ENCODE measurements at places on chromosomes 6 and 20.
A peak's percentile ranks its signal among the peaks of the same experiment; 100 is the strongest.

DNA sequence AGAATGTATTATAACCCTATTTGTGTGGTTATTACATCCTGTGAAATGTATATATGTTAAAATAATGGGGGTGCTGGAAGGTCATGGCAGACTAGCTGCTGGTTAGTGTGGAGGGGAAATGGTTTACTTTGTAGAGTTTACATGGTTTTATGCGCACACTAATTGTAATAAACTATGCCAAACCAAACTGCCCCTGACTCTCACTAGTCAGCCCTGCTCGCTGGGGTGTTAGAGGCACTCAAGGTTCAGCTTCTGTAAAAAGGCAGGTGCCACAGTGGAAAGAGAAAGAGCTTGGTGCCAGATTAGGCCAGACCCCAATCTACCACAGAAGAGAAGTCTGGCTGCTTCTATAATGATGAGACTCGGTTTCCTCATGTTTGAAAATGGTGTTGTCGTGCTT lies 52.7 kb downstream of the GOPC start:
- no peak for DNase-seq

DNA sequence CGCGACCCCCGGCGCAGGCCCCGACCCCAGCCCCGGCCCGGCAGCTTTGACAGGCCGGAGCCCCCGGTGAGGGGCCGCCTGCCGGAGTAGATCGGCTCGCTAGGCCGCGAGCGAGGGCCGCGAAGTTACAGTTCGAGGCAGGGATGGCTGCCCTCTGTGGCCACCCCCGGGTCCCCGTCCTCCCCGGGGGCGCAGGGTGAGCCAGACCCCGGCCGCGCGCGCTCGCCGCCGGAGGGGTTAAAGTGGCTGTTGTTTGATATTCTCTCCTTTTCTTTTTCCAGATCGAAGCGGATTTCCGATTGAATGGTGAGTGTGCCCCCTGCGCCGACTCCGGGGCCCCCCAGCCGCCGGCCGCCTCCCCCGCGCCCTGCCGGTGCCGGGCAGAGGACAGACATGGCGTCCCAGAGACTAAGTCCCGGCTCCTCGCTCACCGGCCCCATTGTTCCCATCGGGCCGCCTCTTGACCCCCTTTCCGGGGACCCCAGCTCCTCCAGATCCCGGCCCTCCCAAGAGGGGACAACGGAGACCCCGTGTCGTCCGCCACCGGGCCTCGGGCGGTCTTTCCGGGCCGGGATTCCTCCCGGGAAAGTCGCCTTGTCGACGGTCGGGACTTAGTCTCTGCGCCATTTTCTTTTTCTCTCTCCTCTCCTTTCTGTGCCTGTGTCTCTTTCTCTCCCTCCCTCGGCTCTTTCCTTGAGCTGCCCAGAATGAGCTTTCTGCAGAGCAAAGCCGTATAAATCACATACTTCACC lies 704 bp downstream of the TOP1 start:
- no peak for DNase-seq

DNA sequence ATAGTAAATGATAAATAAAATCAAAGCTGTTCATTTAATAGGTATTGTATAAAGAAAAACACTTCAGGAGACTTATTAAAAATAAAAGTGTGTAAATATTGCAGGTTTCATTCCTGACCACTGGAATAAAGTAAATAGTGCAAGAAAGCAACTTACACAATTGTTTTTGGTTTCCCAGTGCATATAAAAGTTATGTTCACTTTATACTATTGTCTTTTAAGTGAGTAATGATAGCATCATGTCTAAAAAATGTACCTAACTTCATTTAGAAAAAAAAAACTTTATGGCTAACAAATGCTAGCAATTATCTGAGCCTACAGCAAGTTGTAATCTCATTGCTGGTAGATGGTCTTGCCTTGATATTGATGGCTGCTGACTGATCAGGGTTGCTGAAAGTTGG lies 726.6 kb upstream of the POU3F2 start:
- DNase-seq, result no peak

GRCh38 chr6:21352131-21352530 lies 241.4 kb upstream of the SOX4 start:
- DNase-seq, result no peak

DNA sequence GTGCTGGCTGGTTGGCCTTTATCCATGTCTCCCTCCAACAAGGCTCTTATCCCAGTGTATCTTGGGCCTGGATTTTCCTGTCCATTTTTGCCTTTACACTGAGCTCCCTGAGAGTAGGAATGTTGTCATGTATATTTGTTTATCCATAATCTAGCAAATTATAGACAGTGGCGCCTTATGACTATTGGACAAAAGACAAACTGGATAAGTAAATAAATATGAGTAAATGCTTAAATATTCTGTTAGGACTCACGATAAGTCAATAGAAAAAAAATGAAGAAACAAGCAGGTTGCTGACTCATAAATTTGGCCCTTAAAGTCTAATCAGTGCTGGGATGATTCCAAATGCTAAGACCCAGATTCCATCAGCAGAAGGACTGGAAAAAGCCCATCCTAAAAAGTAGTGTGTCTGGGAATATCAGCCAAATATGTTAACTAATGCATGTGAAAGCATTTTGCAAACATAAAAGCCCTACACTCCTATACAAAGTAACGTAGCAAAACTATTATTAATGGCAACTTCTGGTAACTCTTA lies 55.0 kb upstream of the PCSK2 start:
- no peak for DNase-seq

DNA sequence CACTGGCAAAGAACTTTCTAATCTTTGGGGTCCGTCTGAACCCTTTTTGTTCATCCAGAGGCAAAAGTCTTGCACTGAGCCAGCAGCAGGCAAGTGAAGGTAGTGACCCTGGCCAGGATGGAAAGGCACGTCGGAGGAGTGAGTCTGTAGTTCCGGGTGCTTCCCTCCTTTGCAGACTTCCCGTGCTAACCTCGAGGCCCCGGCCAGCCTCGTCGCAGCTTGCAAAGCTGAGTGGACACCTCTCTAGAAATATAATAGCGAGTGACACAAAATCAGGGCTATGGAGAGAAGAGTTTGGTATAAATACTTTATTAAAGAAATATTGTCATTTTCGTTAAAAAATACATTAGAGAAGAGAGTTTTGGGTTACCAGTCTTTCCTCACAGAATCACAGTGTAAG lies 9.9 kb downstream of the PSMG4 start:
- no peak for DNase-seq

- DNase-seq, result peak; percentile 54
Measured at GRCh38 chr6:151962246-151962846, 154.9 kb downstream of the ESR1 start.

- DNase-seq, result no peak
Measured at GRCh38 chr6:108942556-108943492, 94.6 kb downstream of the ARMC2 start.

- peak; percentile 17 for DNase-seq
Measured at GRCh38 chr6:75499640-75500039, 6.0 kb upstream of the FILIP1 start.

- DNase-seq, result no peak
Measured at GRCh38 chr6:73980096-73980495, 284.1 kb downstream of the CD109 start.

DNA sequence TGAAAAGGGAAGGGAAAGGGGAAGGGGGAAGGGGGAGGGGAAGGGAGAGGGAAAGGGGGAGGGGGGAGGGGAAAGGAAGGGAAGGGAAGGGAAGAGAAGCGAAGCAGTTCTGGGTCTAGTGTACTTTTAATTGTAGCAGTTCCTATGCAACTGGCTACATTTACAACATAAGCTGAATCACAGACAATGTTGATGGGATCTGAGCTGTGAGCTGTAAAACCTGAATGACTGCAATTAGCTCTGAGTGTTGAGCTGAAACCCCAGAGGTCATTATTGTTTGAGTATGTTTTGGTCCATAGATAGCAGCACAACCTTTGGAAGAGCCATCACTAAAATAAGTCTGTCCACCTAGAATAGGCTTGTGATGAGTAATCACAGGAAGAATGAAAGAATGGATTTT lies 7.2 kb upstream of the ABHD12 start:
- peak; percentile 48 for DNase-seq

DNA sequence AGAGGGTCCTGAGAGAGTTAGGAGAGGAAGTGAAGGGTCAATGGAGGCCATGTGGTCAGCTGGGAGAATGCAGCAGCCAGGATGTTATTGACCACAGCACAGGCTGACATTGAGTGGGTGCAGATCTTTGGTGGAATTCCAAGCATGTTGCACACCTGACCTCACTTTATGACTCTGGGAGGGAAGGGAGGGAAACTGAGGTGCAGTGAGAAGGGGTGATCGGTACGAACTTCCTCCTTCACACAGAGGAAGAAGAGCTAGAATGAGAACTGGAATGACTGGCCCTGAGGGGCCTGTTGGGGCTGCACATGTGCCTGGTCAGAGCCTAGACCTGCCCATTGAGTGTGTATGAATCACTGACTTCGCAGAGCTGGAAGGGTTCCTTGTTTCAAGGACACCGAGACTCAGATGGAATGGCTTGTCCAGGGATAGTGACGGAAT lies 9.8 kb downstream of the FAM83D start:
- no peak for DNase-seq

- no peak for DNase-seq
Measured at GRCh38 chr6:146874278-146875018, 275.7 kb downstream of the ADGB start.

- DNase-seq, result peak; percentile 97
Measured at GRCh38 chr6:63805808-63806572, 170.4 kb downstream of the PHF3 start.

- no peak for DNase-seq
Measured at GRCh38 chr6:105831311-105832097, 254.6 kb upstream of the PRDM1 start.

- no peak for DNase-seq
Measured at GRCh38 chr6:157164972-157165371, 158.3 kb downstream of the TMEM242 start.

GRCh38 chr6:43833996-43834390 lies 64.0 kb downstream of the VEGFA start:
- DNase-seq, result no peak

DNA sequence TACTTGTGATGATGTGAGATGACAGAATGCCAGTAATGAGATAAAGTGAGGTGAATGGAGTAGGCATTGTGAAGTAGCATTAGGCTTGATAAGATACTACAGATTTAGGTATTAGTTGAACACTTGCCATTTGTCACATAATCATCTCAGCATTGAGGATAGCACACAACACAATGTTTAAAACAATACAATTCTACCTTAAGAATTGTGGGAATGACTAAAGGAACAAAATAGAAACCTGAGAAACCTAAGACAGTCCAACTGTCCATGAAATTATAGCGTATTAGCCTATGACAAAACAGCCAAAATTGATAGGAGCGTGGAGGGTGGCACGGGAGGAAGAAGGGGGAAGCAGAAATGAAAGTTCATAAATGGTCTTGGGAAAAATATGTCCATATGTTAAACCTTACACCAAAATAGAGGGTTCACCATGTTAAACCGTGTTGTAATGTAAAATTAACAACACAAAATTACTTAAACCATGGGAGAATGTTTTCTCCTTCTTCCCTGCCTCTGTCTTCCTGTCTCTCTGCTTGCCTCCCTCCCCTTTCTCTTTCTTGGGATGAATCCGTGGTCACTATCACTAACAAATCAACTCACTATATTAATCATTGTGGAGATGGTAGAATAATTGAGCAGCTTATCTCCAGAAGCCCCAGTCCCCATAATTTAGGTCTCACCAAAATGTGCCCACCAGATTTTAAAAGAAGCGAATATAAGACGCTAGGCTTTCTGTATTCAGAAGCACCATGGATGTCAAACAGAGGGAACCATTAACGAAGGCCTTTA lies 33.0 kb upstream of the HFE start:
- DNase-seq, result peak; percentile 33

DNA sequence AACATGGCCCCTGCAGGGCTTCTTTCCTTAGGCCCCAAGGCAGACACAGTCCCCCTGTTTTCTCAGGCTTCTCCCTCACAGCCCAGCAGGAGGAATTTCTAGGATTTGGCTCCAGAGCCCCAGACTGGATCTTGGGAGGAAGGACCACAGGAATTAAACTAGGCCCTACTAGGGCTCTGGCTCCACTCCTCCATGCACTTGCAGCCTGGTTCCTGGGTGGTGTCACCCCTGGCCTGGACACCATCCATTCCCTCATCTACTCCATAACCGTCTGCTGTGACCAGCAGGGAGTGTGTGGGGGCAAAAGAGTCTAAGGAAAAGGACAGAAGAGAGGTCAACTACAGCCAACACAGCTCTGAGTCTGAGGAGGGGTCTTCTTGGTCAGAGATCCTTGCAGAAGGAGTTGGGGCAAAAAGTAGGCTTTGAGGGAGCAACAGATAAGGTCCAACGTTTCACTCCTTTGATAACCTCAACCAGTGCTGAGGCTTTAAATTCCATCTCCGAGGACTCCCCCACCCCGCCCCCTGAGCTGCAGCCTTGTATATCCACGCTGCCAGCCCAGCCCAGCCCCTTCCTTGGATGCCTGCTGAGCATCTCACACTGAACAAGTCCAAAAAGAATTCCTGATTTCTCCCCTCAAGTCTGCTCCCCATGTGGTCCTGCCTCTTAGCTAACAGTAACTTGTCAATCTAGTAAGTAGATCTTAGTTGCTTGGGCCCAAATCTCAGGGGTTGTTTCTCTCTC lies 27.9 kb upstream of the SPDEF start:
- DNase-seq, result no peak

Measured in fibroblast of villous mesenchyme (primary cell).